Upper lobe of right lung (tissue), 1 donor: ENCODE measurements at places on chromosomes 7 and 10.

DNA sequence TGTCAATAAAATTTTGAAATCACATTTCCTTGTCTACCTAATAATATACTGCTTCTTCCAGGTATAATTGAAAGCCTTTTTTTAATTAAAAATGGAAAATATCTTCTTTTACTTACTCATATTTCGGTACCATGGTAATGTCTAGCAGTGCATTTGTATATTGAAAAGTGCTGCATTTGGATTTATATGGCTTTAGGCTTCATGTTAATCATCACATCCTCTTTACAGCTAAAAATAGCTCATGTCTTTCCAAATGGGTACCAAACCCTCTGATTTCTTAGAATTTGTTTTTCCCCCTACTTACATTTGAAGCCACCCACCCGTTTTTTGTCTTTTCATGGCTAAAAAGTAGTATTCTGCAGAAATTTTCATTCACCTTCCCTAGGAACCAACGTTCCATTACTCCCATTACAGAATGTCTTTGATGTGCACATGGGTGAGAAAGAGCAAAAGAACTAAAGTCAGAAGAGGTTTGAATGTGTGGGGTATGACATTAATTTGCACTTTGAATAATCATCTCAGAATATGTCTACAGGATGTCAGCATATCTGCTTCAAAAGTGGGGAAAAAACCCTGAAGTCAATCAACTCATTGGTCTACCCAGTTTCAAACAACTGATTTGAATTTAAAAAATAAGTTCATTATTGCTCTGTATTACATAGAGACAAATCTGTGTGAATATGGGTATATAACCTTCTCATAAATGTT lies 935.9 kb downstream of the GATA3 start:
- no peaks in the 10 kb centered on the region for H3K4me1 ChIP-seq
- no peaks in the 10 kb centered on the region for H3K27me3 ChIP-seq
- H3K36me3 ChIP-seq, result no peaks in the 10 kb centered on the region
- H3K27ac ChIP-seq, result no peak overlapping the region
- DNase-seq, result no peak
- no peak overlapping the region for H3K4me3 ChIP-seq

- H3K27me3 ChIP-seq, result no peaks in the 10 kb centered on the region
- H3K4me3 ChIP-seq, result no peak overlapping the region
- H3K4me1 ChIP-seq, result peaks cover 8% of the 10 kb centered on the region
- H3K27ac ChIP-seq, result no peak overlapping the region
- no peaks in the 10 kb centered on the region for H3K36me3 ChIP-seq
Observed at GRCh38 chr7:80832006-80832405, 86.8 kb downstream of the SEMA3C start.

DNA sequence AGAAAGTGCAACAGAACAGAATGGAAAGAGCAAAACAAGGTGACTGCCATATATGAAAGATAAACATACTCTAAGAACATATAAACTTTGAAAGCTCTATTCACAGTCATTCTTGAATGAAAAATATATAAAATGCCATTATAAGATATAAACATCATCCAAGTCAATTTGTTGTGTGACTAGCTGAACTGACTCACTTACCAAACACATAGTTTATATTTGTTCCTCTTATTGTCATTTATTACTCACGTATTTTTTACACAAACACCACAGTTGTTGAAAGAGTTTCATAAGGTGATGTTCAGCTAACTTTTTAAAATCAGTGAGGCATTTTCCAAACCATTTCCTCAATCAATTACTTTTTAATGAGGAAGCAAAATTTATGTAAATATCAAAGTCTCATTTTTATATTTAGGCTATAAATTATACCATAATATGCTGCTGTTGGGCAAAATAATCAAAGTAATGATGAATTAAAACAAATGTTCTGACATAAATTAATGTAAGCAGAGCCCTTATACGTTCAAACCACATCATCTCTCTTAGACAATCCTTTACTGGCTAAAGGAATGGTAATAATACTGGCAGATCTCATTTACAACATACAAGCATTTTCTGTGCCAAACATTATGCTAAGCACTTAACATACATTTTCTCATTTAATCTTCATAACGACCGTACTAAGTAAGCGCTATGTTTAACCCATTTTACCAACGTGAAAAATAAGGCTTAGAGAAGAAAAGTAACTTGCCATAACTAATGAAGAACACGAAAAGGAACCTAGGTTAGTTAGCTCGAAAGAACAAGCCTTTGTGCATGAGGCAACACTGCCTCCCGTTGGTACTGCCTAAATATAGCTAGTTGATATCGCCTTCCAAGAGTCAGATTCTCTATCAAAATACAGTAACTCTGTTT lies 7.3 kb downstream of the LRRN3 start:
- H3K36me3 ChIP-seq, result no peaks in the 10 kb centered on the region
- H3K27me3 ChIP-seq, result no peaks in the 10 kb centered on the region
- no peak overlapping the region for H3K27ac ChIP-seq
- DNase-seq, result no peak

DNA sequence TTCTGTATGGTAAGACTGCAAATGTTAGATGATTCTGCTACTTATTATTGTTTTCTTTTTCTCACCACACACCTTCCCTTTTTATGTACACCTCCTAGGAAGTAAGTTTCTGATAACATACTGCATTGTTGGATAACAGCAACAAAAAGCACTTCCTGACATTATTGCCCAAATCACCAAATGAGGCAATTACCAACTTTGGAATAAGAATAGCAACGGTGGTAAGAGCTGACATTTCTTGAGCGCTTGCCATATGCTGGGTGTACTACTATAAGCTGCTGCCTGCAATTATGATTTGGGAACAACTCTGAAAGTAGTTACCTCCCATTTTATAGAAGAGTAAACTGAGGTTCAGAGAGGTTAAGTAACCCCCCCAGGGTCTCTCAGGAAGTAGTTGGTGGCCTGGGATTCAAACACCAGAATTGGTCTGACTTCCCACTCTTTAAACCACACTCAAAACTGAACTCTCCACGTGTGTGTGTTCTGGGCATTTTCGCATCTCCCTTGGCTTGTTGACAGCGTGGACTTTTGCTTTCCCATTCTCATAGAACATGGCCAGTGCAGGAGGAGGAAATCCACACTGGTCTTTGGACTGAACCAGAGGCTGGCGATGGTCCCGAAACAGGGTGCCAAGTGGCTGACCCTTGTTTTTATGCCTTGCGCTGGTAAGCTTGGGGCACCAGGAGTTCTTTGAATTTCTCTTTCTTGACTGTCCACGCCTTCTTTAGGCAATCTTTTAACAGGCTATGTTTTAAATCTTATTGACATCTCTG lies 71.4 kb downstream of the TCF7L2 start:
- no peaks in the 10 kb centered on the region for H3K27me3 ChIP-seq
- peaks cover 50% of the 10 kb centered on the region for H3K4me1 ChIP-seq
- no peak overlapping the region for H3K4me3 ChIP-seq
- peak overlapping the region; percentile 51 for H3K27ac ChIP-seq
- no peak for DNase-seq
- no peaks in the 10 kb centered on the region for H3K36me3 ChIP-seq

DNA sequence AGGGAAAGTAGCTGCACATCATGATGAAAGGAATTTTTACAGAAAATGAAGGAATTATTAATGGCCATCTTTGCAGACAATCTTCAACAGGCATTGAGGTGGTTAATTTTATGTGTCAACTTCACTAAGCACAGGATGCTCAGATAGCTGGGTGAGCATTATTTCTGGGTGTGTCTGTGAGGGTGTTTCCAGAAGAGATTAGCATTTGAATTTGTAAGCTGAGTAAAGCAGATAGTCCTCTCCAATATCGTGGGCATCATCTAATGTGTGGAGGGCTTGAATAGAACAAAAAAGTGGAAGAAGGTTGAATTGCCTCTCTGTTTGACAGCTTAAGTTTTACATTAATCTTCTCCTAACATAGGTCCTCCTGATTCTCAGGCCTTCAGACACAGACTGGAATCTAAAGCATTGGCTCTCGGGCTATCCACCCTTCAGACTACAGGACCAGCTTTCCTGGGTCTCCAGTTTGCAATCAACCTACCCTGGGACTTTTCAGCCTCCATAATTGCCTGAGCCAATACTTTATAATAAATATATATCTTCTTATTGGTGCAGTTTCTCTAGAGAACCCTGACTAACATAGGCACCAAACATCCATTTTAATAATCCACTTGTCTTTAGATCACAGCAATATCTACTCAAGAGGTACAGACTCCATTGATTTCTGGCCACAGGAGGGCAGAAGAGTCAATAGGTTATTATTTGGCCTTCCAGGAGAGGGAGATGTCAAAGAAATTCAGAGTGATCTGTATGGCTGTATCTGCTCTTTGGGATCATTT lies 10.5 kb upstream of the CRPPA start:
- no peaks in the 10 kb centered on the region for H3K36me3 ChIP-seq
- no peak for DNase-seq
- H3K27ac ChIP-seq, result no peak overlapping the region
- H3K27me3 ChIP-seq, result no peaks in the 10 kb centered on the region

GRCh38 chr7:988426-988911 lies 5.5 kb downstream of the CYP2W1 start:
- peaks cover 40% of the 10 kb centered on the region for H3K27me3 ChIP-seq
- no peak for DNase-seq
- no peak overlapping the region for H3K4me3 ChIP-seq
- no peaks in the 10 kb centered on the region for H3K36me3 ChIP-seq

- no peak overlapping the region for H3K27ac ChIP-seq
- peaks cover 27% of the 10 kb centered on the region for H3K36me3 ChIP-seq
- H3K4me3 ChIP-seq, result peak overlapping the region; percentile 43
- H3K4me1 ChIP-seq, result peaks cover 8% of the 10 kb centered on the region
- H3K27me3 ChIP-seq, result no peaks in the 10 kb centered on the region
Observed at GRCh38 chr10:119030421-119031250, 1.1 kb downstream of the NANOS1 start.

DNA sequence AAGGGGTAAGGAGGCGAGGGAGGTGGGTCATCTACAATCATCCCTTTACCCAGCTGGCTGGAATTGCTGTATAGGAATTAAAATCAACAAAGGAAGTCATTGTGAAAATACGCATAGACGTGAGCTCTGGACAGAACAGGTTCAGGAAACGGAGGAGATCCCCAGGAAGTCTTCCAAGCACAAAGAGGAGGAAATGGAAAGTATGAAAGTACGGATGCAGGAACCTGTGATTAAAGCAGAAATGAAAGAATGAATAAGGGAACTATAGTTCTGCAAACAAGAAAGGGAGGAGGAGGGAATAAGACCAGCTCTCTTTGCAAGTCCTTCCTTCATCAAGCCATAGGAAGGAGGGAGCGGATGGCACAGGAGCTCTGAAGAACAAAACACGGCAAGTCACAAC lies 61.8 kb downstream of the PYROXD2 start:
- H3K27ac ChIP-seq, result no peak overlapping the region
- DNase-seq, result no peak
- no peaks in the 10 kb centered on the region for H3K27me3 ChIP-seq
- no peak overlapping the region for H3K4me3 ChIP-seq

DNA sequence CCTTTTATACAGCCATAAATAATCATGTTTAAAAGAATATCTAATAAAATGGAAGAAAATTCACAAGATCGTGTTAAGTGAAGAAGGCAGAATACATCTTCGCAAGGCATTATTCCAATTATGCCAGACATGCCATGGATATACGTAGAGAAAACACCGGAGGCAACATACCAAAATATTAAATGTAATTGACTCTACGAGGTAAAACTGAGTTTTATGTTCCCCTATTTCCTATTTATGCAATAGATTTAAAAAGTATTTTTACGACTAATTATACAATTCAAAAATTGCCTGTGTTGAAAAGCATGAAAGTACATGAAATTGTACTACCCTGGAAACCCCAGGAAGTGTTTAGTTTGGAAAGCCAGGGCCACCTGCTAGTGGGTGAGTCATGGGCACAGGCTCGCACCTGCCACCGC lies 936 bp upstream of the REPIN1 start:
- no peak for DNase-seq
- H3K27me3 ChIP-seq, result no peaks in the 10 kb centered on the region
- H3K4me1 ChIP-seq, result peaks cover 21% of the 10 kb centered on the region
- peaks cover 23% of the 10 kb centered on the region for H3K36me3 ChIP-seq
- H3K27ac ChIP-seq, result peak overlapping the region; percentile 99

DNA sequence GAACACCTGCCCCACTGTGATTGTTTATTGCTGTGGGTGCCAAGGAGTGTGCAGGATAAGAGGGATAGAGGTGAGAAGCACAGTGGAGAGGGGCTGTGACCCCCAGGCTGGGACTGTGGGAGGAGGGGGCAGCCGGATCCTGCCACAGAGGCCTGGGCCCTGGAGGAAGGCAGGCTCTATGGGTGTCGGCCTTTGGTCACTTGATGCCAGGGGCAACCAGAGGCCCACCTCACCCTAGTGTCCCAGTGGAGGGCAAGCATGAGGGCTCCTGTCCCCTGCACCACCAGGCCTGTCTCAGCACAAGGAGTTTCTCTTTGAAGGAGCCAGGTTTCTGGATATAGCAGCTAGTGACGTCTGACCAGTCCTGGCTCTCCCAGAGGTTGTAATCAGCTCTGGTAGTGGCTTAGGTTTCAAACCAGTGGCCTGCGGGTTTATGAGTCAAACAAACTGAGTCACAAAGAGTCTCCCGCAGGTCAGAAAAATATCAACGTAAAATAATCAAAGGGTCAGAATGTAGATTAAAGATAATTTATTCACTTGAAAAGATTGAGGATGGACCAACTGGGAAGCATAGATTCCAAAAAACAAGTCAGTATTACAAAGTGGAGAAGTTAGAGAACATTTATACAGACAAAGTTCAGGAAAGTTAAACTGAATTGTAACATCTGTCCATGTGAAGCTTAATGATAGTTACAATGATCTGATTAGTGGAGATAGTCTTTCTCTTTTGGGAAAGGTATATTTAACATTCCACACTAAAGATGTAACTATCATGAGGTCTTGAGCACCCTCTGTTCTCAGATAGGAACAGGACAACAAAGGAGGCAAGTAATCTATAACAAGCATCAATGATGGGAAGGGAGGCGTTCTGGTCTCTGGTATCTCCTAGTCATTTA lies 37.2 kb upstream of the ZNF488 start:
- H3K27me3 ChIP-seq, result no peaks in the 10 kb centered on the region
- no peak for DNase-seq
- no peak overlapping the region for H3K27ac ChIP-seq
- no peaks in the 10 kb centered on the region for H3K36me3 ChIP-seq
- H3K4me1 ChIP-seq, result no peaks in the 10 kb centered on the region

DNA sequence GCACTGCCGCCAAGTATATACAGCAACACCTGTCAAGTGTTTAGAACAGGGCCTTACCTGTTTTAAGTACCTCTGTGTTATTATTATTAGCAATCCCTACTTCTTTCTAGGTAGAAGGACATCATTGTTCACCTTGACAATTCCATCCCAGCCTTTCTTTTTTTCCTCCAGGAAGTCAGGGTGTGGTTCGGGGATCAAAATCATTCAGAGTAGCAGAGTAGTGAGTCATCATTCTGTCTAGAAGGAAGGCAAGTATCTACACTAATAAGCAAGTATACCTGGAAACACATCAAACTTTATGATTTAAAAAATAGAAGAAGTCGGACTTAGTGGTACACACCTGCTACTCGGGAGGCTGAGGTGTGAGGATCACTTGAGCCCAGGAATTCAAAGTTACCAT lies 25.5 kb upstream of the CAPZA2 start:
- no peak for DNase-seq
- no peaks in the 10 kb centered on the region for H3K36me3 ChIP-seq
- no peaks in the 10 kb centered on the region for H3K27me3 ChIP-seq
- no peak overlapping the region for H3K4me3 ChIP-seq
- no peaks in the 10 kb centered on the region for H3K4me1 ChIP-seq

- H3K27me3 ChIP-seq, result no peaks in the 10 kb centered on the region
- H3K27ac ChIP-seq, result no peak overlapping the region
- peaks cover 5% of the 10 kb centered on the region for H3K36me3 ChIP-seq
- H3K4me1 ChIP-seq, result no peaks in the 10 kb centered on the region
- no peak for DNase-seq
Observed at GRCh38 chr7:29955799-29956486, 33.7 kb downstream of the SCRN1 start.

- DNase-seq, result no peak
- no peaks in the 10 kb centered on the region for H3K4me1 ChIP-seq
- no peak overlapping the region for H3K4me3 ChIP-seq
- no peaks in the 10 kb centered on the region for H3K27me3 ChIP-seq
Observed at GRCh38 chr10:77004917-77005564, 632.6 kb downstream of the KCNMA1 start.
